Activated naive CD4-positive, alpha-beta T cell treated with anti-CD3 and anti-CD28 coated beads, Interleukin-2, amount 50 U/mL, for 72 hours (primary cell): ENCODE measurements at places on chromosomes 1 and 21. TPM values are rescaled to one million over a fixed set of nuclear protein-coding genes. Genes with fewer than 3 reads are reported as not detected.

CELA3B gene
- total RNA-seq = not detected

RIPPLY3 gene
- total RNA-seq = 0.18 TPM

PTPN22 gene
- total RNA-seq = 54.4 TPM

LIN28A gene
- total RNA-seq = not detected

CD5L gene
- total RNA-seq = not detected

PTAFR gene
- total RNA-seq = 0.06 TPM

LDLRAD1 gene
- total RNA-seq = not detected
